NCI-H2029 (cell line): ENCODE measurements at places on chromosomes 12 and 14.
A peak's percentile ranks its signal among the peaks of the same experiment; 100 is the strongest.

DNA sequence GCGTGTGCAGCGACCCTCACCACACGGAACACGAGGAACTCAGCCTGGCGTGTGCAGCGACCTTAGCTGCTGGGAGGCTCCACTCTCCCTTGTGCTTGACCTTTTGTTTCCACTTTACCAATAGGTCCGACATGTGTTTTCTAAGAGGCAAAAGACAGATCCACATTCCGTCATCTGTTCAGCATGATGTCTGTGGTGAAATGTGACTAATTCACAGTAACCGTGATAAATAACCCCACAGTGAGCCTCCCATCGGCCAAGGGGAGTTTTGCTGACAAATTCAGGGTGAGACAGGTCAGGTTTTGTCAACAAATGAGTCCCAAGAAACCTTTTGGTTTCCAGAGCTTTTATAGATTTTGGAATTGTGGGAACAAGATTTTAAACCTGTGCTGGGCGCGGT is 55.9 kb downstream of the MOK start:
- DNase-seq: no peak

- no peak for DNase-seq
Observed at GRCh38 chr12:124393831-124394230, 98.9 kb downstream of the RFLNA start.

DNA sequence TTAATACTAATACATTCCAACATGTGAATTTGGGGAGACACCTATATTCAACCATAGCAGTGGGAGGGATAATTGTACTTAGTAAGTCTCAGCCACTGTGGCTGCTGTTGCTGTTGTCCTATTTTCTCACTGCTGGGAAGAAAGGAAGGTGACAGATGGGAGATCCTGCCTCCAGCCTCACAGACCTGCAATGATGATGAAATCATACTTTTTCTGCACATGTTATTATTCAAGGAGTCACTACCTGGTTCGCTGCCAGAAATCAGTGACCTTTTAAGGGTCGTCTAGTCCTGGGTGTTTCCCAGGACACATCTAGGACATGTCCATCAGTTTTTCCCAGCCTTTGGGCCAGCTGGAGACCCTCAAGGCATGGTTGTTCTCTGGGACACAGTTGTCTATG is 106.2 kb upstream of the RPH3A start:
- DNase-seq: no peak

- DNase-seq: no peak
Observed at GRCh38 chr14:76516884-76517283, 140.9 kb downstream of the ESRRB start.

DNA sequence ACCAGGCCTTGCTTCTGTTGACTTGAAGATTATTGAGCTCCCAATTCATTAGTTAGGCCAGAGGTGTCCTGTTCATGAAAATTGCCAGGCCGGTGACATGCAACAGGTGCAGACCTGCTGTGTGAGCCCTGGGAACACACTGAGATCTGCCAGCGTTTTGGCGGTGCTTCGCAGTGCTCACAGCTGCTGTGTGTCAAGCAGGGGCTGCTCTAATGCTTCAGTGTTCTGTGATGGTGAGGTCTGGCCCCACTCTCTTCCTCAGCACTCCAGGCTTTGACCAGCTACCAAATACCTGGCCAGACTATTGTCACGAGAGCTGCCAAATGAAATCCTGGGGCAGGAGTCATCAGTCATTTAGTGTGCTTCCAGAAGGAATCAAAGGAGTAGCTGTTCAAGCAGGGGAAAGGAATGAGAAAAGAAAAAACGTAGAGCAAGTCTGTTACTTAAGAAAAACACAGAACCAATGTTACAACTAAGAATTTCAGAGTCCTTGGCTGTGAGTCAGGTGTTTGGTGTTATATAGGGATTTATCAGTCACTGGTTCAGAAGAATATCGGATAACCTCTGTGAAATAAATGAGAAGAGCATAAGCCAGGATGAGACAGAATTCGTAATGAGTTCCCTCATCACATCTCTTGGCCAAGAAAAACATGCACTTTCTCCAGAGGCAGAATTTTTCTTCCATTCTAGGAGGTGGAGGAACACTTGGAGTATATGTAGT is 150.8 kb downstream of the FBXL14 start:
- DNase-seq: no peak

DNA sequence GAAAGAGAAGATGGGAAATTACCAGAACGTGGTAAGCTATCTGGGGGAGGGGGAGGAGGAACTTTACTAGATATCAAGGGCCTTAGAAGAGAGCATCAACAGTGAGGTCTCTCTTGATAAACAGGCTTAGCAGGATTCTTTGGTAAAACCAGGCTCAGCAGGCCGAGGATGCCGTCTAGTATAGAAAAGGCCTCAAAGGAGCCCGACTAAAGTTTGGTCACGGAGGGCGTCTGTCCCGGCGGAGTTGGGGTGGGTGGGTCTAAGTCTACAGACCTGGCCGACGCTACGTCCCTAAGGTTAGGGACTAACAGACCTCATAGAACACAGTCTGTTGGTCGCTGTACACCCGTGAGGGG is 538 bp upstream of the TIGAR start:
- no peak for DNase-seq

DNA sequence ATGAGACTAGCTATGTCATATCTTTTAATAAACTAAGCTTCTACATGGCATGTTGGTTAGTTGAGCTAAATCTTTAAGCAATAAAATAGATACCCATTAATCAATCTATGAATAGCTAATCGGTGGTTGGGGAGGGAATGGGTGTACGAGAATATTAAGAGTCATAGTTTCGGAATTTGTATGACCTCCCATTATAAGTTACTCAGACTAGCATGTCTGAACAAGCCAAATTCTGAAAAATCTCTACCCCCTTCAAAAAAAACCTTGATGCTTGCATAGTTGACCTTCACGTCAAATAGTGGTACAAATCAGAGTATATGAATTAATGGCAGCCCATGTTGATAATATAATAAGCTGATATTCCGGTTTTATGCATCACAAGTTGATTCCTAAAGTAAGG is 60.0 kb downstream of the PLEKHG7 start:
- DNase-seq: no peak

DNA sequence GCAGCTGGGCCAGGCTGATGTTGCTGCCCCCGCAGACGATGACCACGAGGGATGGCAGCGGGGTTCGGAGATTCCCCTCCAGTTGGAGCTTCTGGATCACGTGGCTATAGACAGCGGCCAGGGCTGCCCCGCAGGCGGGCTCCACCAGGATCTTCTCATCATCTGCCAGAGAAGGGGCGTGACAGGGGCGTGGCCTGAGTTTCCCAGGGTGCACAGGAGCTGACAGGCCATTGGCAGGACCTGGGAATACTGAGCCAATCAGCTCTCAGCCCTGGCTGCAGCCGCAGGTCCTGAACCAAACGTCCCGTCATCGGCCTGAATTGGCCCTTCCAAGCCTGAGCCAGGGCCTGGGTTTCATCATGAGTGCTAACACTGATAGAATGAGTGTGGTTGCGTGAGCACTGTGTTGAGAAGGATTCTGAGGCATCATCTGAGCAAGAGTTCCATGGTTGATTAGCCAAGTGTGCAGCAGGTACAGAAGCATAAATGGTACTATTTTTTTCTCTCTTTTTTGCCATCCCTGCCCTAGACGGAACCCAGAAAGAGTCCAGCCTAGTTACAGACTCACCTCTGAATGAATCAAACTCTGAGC is 10.6 kb downstream of the SDS start:
- no peak for DNase-seq

- peak; percentile 81 for DNase-seq
Observed at GRCh38 chr12:57726151-57726883, 12.2 kb downstream of the AGAP2 start.

DNA sequence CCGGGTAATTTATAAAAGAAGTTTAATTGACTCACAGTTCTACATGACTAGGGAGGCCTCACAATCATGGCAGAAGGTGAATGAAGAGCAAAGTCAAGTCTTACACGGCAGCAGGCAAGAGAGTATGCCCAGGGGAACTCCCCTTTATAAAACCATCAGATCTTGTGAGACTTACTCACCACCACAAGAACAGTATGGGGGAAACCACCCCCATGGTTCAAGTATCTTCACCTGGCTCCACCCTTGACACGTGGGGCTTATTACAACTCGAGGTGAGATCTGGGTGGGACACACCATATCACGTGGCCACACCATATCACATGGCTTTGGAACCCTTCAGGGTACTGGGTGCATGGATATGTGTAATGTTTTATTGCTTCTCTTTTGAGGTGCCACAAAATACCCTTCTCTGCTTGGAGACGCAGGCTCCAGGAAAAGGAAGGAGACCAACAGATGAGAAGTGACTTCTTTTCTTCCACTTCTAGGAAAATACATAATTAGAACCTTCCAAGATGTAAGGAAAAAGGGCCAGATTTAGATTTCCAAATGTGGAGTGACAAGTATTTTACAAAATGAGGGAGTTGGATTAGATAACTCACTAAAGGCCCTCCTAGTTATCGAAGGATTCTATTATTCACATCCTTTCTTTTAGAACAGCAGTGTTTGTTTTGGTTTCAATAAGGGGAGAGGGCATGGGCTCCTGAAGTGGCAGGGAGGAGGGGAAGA is 33.1 kb upstream of the ETFBKMT start:
- no peak for DNase-seq

GRCh38 chr14:28121512-28122297 is 644.9 kb upstream of the FOXG1 start:
- DNase-seq: no peak

GRCh38 chr12:47903927-47904712 is 674 bp downstream of the VDR start:
- DNase-seq: no peak

- peak; percentile 85 for DNase-seq
Observed at GRCh38 chr12:105409801-105410471, 79.4 kb downstream of the C12orf75 start.

- DNase-seq: peak; percentile 97
Observed at GRCh38 chr12:123132951-123133619, 17.8 kb downstream of the PITPNM2 start.

DNA sequence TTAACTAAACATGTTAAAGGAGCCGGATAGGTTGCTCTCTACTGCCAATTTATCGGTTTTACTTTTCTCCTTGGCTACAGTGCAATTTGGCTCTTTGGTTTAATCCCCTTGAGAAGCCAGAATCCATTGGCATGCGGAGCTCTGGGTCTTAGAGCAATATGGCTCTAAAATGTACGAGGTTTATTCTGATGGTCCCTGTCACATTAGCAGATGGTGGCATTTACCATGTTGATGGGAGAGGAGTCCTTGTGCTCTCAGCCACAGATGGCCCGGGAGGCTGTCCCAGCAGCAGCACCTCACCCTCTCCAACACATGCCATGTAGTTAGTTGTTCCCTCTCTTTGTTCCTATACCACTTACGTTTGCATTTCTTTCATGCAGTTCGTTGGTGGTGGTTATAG is 179.7 kb downstream of the RGS6 start:
- DNase-seq: no peak

DNA sequence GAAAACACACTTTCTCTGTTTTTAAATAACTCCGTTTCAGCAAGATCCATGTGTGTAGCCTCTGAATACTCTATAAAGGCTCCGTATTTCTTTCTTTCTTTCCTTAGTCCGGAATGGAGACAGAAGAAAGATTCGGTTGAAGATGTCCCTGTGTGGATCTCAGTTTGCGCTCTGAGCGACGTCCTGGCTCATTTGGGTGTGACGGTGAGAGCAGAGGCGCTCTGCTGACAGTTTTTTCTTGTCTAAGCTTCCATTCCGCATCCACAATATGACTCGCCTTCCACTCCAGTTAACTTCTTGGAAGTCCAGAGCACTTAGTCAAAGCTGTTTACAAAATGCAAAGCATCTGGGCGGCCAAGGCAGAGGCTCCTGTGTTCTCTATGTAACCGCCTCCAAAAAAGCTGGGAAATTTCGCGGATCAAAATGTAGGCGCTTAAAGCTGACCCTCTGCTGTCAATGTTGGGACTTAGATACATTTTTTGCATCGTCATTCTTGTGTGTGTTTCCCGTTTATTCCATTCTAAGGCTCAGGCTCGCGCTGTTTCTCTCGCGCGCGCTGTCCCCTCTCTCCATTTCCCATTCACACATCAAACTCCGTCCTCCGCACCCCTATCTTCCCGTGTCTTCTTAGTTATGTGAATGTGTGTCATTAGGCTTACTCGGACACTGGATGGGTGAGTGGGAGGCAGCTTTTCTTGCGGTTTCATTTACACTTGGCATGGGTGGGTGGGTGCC is 880 bp upstream of the FLRT2 start:
- DNase-seq: no peak

GRCh38 chr12:75814851-75815754 is 216.5 kb downstream of the PHLDA1 start:
- DNase-seq: no peak

GRCh38 chr14:85442996-85443395 is 86.9 kb upstream of the FLRT2 start:
- DNase-seq: no peak

- DNase-seq: no peak
Observed at GRCh38 chr12:132668191-132669088, 18.7 kb downstream of the POLE start.

DNA sequence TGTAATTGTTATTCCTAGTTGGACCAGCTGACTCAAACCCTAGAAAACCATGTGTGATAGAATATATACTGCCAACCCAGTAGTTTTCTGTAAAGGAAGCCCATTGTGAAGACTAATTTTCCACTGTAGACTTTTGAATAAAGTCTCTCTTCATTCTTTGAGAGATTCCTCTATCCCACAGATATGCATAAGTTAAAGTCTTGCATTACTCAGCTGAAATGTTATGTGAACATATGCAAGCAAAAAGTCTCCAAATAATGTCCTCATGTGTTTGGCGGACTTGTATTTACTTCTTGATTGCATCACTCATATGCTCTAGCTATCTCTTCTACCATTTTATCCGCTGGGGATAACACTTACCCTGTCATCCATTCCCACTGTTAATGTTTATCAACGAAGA is 35.1 kb upstream of the OTOGL start:
- DNase-seq: no peak

DNA sequence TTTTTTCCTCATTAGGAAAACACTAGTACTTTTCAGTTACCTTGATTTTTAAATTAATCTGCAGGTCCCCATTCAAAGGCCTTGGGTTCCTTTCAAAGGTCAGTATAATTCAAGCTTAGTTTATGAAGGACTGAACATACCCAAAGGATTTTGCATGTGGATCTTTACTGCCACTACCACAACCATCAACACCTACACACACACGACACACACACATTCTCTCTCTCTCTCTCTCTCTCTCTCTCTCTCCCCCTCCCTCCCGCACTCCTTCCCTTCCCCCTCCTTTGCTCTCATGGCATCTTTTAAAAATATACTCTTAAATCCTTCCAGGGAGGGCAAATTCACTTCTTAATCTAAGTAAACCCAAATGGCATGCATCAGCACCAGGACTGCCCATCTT is 28.8 kb downstream of the HIF1A start:
- DNase-seq: no peak

DNA sequence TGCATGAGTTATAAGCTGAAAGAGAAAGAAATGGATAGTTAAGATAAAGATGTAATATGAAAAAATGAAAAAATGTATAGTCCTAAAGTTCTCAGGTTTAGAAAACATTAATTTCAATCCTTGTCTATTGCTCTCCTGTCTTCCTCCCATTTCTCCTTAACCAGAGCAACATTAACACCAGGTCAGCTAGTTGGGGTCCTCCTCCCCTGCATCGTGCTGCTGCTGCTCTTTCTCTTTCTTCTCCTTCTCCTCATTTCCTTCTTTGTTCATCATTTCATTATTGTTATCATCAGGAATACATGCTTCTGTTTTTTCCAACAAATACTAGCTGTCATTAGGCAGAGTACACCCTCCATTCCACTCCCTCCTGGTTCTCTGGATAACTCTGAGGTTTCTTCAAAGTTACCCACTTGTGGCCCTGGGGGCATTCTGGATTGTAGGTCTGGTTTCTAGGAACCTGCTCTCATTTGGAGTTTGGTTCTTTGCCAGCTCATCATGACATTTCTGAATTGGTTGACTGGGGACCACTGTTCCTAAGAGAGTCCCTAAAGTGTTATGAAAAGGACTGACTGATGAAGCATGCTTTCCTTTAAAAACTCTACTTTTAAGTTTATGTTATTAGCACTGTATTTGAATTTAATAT is 17.0 kb downstream of the ACSS3 start:
- no peak for DNase-seq
